ENCODE measurements at places on chromosomes 11 and 22.
A peak's percentile ranks its signal among the peaks of the same experiment; 100 is the strongest.

GRCh38 chr11:129279326-129280026 is 87.4 kb upstream of the ARHGAP32 start:
- no peak for DNase-seq

DNA sequence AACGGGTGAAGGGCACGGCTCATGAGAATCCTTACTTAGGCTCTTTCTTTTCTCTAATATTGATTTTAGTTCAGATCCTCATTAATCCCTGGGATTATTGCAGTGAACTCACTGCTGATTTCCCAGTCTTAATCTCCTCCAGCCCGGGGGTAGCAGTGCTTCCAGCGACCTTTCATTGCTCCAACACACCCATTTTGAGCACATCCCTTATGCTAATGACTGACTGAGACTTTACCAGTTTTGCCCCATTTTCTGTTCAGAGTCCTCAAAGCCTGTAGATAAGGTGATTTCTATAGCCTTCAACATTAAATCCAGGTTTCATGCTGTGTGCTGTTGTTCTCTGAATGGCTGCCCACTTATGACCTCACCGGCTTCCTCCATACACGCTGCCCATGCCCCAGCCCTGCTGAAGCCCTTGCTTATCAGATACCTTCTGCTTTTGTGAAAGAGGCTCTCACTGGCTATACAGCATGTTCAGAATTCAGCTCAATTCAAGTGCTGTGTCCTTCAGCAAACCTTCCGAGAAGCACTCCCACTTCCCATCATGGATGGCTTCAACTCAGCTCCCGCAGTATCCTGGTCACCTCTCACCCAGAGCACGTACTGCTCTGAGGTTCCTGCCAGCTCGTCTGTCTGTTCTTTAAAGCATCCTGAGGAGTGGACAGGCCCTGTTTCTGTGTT is 49.0 kb downstream of the PPFIA1 start:
- DNase-seq = peak; percentile 21

- no peak for DNase-seq
Observed at GRCh38 chr11:48103621-48104567, 112.7 kb upstream of the OR4B1 start.

- DNase-seq = no peak
Observed at GRCh38 chr22:33865996-33866395, 54.3 kb downstream of the LARGE1 start.

DNA sequence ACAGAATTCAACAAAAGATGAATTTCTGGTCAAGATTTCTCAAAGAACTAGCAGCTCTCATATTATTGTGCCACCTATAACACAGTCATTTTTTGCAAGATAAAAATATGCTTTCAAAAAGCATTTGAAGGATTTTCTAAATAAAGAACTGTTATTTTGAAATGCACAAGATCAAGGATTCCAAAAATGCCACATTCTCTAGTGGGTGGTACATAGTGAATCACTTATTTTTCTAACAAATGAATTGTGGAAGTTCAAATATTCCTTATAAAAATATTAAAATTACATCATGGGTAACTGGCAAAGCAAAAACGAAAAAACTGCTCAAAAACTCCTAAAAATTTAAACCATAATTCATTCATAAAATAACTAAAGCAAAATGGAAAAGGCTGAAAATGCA is 2.1 kb downstream of the RNF141 start:
- no peak for DNase-seq

DNA sequence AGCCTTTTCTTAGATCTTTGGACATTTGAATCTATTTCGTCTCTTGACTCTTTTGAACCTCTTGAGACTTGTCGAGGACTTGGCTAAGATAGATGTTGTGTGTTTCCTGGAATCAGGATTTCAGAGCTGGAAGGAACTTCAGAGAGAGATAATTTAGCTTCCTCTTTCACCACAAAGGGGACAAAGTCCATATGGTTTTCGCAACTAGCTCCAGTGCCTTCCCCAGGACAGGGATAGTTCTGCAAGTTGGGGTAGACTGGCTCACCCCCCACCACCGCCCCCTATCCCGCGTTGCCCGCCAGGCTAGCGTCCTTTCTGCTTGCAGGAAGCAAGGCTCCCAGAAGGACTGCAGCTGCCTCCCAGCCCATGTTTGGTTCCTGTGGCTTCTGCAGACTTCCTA is 75.7 kb upstream of the MYO18B start:
- DNase-seq = no peak

DNA sequence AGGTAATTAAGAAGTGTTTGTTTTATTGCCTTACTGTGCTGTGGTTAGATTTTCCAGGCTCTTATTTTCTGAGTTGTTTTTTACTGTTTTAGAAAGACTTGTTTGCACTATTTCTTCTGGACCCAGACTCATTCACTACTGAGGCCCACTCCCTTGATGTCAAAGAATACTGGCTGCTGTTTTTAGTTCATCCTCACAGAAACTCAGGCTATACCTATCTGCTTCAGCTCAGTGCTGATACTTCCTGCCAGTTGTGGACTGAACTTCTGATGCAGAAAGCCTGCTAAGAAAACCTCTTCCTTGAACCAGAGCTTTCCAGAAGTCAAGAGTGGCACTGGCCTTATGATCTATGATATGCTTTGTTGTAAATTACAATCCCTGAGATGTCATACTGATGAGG is 15.9 kb upstream of the PIK3IP1 start:
- no peak for DNase-seq

GRCh38 chr22:25085930-25086901 is 113.4 kb upstream of the CRYBB3 start:
- no peak for DNase-seq

DNA sequence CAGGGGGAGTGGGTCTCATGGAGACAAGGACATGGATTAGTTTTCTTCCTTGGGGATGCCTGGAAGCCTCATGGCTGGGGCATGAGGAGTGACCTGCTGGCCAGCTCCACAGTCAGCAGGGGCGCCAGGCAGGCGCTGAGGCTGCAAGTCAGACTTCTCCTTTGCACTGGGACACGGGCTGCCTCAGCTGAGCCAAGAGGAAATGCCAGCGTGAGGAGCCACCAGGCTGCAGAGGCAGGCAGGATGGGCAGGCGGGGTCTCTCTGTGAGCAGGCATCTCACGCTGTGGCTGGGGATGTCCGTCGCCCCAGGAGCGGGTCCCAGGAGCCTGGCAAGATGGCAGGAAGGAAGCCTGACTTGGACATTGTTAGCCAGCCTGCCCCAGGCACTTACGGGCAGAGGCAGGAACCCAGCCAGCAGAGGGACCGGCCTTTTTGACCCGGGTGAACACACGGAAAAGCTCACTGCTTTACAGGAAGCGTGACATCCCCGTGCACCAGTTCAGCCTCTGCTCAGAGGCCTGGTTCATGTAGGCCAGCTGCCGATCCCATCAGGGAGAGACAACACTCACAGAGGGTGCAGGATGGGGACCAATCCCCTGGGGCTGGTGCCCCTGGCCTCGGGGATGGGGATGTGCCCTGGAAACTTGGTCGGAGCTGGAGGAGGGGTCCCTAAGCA is 10.2 kb downstream of the GNB1L start:
- DNase-seq = no peak

GRCh38 chr11:68750195-68751003 is 921 bp downstream of the TESMIN start:
- no peak for DNase-seq

Measured in cerebellar nuclear complex (tissue), 1 donor.